ENCODE measurements at places on chromosomes 7 and 10.

DNA sequence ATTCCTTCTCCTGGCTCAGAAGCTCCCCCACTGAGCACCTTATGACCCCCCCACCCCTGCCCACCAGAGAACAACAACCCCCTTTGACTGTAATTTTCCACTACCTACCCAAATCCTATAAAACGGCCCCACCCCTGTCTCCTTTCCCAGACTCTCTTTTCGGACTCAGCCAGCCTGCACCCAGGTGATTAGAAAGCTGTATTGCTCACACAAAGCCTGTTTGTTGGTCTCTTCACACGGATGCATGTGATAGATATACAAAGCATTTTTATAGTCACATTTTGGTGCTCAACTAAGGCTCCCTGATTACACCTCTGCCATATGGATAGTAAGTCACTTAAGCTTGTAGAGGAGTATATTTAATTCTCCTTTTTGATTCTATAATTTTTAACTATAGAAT is 985.8 kb downstream of the REEP3 start:
- no peak for DNase-seq

GRCh38 chr7:73774923-73775322 is 4.9 kb upstream of the CLDN3 start:
- DNase-seq = no peak

DNA sequence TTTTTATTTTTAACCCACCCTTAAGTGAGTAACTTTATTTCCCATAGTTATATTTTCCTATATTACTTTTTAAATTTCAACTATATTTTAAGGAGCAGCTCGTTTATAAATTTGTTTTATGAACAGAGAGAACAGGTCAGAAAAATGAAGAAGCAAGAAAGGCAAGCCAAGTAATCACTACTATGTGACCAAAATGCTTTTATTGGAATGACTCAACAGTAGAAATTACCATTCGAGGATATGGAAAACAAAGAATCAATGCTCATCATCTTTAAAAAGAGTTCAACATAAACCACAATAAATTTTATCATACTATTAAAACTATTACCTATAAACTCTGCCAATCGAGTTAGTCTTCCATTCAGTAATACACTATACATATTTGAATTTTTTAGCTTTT is 7.6 kb downstream of the HERC4 start:
- no peak for DNase-seq

DNA sequence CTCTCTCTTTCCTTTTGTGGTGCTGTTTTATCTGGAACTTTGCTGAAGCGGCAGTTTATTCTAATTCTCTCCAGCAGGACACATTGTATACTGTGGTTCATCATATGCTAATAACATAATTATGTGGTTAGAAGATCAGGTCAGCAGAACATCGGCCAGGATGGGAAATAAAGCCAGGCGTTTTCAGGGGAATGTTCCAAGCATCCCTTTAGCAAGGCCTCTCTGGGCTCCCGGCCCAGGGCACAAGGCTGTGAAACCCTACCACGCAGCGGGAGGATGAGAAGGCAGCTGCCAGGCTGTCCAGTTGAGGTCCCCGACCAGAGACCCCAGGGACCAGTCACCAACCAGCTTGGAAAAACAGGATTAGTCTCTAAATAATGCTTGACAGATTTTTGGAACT is 112.2 kb upstream of the GALNT17 start:
- no peak for DNase-seq

- DNase-seq = no peak
Measured at GRCh38 chr7:41582116-41582515, 120.8 kb downstream of the INHBA start.

- no peak for DNase-seq
Measured at GRCh38 chr10:227014-227413, 91.8 kb downstream of the ZMYND11 start.

- no peak for DNase-seq
Measured at GRCh38 chr10:47276071-47276470, 23.9 kb upstream of the GDF10 start.

DNA sequence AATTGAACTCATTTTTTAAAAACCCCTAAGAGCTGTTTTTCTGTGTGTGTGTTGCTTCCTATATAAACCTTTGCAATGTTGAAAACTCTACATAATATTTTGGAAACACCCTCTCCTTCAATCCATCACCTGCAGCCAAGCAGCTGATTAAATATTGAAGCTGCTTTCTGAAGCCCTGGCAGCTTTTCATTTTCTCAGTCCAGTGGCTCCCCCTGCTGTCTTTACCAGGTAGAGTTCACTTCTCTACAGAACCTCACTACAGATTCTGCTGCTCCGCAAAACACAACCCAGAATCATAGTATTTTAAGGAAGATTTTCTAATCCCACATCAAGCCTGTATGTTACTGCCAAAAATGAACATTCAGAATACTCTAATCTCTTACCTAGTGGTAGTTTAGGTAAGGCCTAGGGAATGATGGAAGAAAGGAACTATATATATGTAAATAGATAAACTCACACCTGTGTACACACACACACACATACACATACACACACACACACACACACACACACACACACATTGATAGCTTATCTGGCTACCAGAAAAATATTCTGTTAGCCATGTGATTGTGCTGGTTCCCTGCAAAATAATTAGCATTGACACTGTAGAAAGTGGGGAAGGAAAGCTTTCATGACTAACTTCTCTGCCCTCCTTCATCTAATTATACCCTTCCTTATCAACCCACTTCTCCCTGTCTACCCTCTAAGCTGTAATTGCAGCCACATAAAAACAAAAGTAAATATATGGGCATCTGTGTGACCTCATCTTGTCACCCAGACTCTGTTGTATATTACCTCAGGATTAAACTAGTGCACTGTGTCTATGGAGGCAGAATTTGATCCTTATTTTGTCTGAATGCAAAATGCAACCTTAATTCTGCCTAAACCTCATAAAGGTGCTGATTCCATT is 229.5 kb upstream of the FZD1 start:
- no peak for DNase-seq

DNA sequence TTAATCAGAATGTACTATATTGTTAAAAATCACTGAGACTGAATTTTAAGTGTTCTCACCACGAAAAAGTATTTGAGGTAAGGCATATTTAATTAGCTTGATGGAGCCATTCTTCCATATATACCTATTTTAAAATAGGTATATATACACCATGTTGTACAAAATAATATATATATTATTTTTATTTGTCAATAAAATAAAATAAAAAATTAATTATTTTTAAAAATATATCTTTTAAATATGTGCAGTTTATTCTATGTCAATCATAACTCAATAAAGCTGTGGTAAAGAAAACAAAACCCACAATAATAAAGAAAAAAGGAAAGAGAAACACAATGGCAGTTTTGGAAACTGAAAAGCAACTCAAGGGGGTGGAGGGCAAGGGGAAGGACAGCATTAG is 33.6 kb upstream of the TFEC start:
- no peak for DNase-seq

GRCh38 chr7:43905209-43905946 is 1.0 kb downstream of the URGCP start:
- no peak for DNase-seq

- DNase-seq = no peak
Measured at GRCh38 chr10:47033541-47034270, 122.5 kb downstream of the PTPN20 start.

DNA sequence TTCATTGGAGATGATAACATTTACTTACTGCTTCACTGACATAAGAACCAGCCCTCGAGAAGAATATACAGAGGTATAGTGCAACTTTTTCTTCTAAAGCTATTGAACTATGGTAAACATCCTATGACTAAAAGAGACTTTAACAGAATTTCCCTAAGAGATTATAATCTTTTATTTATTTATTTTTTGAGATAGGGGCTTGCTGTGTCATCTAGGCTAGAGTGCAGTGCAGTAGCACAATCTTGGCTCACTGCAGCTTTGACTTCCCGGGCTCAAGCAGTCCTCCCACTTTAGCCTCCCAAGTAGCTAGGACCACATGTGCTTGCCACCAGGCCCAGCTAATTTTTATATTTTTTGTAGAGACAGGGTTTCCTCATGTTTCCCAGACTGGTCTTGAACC is 258.5 kb upstream of the FERD3L start:
- no peak for DNase-seq

GRCh38 chr7:91618776-91619765 is 261.4 kb downstream of the MTERF1 start:
- DNase-seq = no peak

DNA sequence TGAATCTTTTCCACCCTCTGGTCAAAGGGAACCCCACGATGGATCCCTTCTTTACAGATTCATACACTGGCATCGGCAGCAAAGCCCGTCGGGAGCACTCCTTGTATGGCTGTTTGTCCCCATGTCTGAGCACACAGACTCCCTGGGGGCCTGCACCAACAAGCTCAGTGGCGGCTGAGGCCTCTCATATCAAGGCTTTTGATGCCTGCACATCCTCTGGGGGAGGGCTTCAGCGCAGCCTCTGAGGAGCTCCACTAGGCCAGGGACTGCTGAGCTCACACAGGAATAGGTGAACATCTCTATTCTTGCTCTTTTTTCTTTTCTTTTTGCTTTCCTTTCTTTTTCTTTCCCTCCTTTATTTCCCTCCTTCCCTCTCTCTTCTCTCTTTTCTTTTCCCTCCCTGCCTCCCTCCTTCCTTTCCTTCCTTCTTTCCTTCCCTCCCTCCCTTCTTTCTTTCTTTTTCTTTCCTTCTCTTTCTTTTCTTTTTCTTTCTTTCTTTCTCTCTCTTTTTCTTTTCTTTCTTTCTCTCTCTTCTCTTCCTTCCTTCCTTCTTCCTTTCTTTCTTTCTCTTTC is 174.6 kb downstream of the CCDC3 start:
- no peak for DNase-seq

DNA sequence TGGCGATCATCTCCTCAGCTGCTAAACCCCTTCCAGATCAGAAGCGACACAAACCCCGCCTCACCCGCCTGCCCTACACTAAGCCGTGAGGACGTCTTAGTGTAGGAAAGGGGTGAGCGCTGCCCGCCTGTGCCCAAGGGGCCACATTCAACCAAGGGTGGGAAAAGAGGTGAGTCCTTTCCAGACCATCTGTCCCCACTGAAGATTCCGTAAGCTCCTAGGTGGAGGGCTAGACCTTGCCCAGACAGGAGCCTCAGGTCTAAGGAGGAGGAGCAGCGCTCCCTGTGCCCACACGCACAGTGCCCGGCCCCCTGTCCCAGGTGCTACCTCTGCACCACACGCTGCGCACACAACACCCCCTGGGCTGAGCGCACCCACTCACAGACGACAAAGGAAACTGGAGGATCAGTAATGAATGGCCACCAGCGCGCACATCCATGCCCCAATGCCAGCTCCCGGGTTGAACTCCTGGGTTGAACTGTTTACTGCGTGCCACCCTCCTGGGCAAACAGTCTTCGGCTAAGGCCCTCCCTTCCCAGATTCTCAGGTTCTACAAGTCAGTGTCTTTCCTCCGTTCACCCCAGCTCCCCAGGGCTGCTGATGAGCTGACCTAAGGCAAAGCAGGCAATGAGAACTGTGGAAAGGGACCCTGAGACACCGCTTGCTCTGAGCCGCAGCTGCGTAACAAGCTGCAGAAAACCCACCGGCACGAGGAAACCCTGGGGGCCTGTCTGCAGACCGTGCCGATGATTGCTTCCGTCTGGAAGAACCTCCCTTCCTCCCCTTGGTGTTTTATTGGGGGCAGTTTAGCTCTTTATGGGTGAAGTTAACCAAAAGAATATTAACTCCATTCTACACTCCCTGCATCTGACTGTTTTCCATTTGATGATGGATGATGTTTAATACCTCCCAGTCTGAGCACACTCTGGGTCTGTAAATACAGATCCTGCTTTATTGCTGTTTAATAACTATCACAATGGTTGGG is 185.9 kb downstream of the MAD1L1 start:
- DNase-seq = no peak

GRCh38 chr7:32163141-32163806 is 93.1 kb upstream of the PDE1C start:
- no peak for DNase-seq

GRCh38 chr7:95595746-95596197 is 544 bp downstream of the PDK4 start:
- DNase-seq = no peak

GRCh38 chr10:22010973-22011408 is 7.5 kb upstream of the DNAJC1 start:
- DNase-seq = no peak

DNA sequence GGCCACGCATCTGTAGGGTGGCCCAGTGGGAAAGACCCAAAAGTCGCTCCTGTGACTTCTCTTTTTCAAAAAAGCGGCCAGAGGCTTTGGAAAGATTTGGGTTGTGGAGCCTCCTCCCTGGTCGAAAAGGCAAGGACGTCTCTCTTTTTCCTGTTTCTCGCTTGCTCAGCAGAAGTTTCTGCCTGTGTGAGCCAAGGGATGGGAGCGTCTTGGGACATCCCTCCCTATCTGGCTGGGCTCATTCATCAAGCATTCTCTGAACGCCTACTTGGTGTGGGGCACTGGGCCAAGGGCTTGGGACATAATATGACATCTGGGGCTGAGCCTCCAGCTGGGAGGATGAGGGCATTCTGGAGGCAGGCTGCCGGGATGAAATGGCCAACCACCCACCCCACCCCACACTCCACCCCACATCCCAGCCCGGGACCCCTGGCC is 120.9 kb downstream of the C10orf105 start:
- no peak for DNase-seq

DNA sequence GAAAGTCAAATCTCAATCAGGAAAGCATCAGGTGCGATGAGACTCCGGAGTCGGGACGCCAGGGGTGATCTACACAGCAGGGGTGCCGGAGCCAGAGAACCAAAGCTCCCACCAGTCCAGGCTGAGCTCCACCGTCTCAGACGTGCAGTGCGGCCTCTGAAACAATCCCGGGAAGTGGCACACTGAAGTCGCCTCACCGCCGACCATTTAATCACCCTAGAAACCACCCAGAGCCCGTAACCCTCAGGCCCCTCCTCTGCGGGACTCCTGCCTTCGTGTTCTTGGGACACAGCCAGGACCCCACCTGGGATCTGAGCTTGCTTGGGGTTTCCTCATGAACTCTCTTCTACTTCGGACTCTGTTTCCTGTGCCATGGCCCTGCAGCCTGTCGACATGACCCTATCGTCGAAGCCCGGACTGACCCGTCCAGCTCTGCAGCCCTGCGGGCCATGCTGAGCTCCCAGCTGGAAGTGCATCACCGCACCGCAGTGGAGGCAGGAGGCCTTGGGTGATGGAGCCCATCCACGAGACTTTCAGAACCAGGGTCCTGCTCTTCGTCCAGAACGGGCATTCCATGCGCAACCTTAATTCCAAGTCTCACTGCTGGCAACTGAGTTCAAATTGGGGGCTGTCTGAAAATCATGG is 266.4 kb downstream of the PTPRN2 start:
- no peak for DNase-seq

DNA sequence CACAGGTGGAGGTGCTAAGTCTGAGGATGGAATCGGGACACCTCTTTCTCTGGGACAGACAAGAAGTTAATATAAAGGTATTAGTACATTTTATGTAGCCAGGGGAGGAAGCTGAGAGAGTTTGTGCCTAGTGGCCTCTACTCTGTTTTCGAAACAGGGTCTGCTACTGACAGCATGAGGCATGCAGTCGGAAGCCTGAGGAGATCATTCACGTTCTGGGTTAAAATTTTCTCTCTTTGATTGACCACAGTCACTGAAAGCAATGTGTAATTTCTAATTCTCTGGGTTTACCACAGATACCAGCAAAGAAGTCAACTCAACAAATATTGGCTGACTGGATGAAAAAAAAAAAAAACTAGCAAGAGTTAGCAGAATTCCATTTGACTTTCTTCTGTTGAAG is 53.3 kb upstream of the KCTD7 start:
- DNase-seq = no peak

- DNase-seq = no peak
Measured at GRCh38 chr10:80372675-80373074, 16.1 kb downstream of the DYDC2 start.

All from stimulated activated CD8-positive, alpha-beta memory T cell treated with anti-CD3 and anti-CD28 coated beads, Interleukin-7, amount 100 ng/mL, for 48 hours (primary cell).